Stimulated activated CD4-positive, alpha-beta T cell treated with anti-CD3 and anti-CD28 coated beads, Interleukin-2, amount 100 ng/mL, for 48 hours (primary cell): ENCODE measurements at places on chromosomes 1 and 21.

GRCh38 chr1:99328171-99328570 lies 63.9 kb downstream of the PLPPR4 start:
- DNase-seq: no peak

DNA sequence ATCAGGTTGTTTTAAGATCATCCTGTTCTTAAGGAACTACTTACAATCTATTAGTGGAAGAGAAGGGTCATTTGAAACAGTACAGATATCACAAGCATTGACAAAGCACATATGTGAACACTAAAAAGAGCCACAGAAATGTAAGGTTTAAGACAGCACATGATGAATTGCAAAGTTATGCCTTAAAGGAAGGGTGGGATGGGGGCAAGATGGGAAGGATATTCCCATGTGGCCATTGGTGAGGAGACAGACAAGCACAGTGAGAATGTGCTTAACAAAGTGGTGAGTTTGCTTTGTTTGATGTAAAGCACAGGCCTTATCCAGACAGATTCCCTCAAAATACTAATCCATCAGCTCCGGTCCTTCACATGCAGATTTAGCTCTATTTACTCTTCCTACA lies 151.6 kb upstream of the IVNS1ABP start:
- DNase-seq: no peak

GRCh38 chr1:235246022-235246948 lies 81.7 kb downstream of the ARID4B start:
- DNase-seq: no peak

DNA sequence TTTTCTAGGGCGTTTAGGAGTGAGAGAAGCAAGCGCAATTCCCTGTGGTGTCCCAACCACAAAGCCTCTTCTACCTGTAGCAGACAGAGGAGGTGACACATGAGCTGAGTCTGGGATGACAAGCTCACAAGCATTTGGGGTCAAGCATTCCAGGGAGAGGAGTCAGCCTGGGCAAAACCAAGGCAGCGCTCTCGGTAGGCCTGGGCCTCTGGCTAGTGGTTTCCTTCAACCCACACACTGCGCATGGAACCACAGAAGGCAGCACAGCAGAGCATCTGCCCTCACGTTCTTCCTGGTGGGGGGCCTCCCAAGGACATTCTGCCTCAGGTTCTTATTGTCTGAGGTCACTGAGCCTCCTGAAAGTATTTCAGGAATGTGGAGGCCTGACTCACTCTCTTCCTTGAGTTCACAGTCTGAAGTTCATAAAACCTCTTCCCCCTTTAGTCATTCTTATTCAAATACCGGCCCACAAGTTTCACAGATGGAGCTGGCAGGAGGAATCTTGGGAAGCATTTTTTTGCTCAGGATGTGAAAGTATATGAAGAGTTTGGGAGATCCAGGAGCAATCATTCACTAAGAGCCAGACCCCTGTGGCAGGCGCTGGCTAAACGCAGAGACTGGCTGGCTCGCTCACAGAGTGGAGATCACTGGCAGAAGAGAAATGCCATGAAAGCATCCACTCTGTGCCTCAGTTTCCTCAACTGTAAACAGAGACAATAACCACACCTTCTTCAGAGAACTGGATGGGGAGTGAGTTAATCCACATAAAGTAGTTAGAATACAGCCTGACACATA lies 26.8 kb downstream of the CCN1 start:
- no peak for DNase-seq

GRCh38 chr1:73623946-73624345 lies 574.0 kb downstream of the LRRIQ3 start:
- no peak for DNase-seq

DNA sequence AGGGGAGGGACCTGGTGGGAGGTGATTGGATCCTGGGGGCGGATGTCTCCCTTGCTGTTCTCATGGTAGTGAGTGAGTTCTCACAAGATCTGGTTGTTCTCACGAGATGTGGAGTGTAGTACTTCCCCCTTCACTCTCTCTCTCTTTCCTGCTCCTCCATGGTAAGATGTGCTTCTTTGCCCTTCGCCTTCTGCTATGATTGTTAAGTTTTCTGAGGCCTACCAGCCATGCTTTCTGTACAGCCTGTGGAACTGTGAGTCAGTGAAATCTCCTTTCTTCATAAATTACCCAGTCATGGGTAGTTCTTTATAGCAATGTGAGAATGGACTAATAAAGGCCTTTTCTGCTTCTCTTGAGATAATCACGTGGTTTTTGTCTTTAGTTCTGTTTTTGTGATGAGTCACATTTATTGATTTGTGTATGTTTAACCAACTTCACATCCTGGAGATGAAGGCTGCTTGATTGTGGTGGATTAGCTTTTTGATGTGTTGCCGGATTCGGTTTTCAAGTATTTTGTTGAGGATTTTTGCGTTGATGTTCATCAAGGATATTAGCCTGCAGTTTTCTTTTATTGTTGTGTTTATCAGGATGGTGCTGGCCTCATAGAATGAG lies 45.5 kb downstream of the RABGAP1L start:
- no peak for DNase-seq
